ENCODE measurements at places on chromosomes 1 and 21.

- no peak for DNase-seq
Measured at GRCh38 chr1:207868251-207868773, 42.6 kb downstream of the CD34 start.

DNA sequence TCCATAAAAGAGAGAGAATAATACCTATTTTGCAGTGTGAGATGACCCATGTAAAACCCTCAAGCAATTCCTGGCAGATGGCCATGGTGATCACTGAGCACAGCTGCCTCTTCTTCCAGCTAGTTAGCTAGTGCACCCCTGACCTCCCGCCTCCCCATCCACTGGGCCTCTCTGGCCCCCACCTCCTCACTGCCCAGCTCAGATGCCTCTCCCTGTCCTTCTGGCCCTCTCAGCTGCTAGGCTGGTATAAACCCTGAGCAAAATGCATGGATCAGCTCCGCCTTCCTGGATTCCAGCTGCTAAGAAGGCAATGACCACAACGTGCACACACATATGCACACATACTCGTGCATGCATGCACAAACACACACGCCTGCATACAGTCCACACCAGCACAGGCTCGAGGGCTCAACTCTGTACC, 117.2 kb downstream of the DMRTB1 start:
- no peak for DNase-seq

- DNase-seq, result no peak
Measured at GRCh38 chr1:50724626-50725286, 235.3 kb downstream of the FAF1 start.

DNA sequence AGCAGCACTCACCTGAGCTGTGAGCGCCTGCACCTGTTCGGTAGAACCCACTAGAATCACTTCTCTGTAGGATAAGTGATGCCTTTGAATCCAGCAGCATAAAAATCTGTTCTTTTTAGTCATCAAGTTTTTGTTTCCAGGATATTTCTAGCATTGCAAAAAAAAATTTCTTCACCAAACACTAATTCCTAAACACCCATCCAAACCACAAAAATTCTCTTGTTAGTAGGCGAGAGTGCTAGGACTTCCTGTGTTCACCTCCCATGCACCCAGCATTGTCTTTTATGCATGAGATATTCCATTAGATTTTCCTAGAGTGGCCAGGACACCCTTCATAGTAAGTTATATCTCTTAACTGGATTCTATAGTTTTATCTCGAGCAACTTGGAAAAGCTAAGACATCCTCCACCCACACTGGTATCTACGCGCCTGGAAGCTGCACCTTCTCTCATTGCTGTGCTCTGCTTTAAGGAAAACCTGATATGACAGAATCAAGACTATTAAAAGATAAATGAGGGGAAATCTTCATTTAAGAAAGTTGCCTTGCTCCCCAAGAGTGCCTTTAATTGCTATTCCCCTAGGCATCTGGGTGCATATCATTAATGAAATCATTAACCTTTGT, 12.3 kb downstream of the SERTAD4 start:
- no peak for DNase-seq

GRCh38 chr1:156081917-156082308, 352 bp downstream of the MEX3A start:
- no peak for DNase-seq
